ENCODE measurements at places on chromosomes 7 and 10.

DNA sequence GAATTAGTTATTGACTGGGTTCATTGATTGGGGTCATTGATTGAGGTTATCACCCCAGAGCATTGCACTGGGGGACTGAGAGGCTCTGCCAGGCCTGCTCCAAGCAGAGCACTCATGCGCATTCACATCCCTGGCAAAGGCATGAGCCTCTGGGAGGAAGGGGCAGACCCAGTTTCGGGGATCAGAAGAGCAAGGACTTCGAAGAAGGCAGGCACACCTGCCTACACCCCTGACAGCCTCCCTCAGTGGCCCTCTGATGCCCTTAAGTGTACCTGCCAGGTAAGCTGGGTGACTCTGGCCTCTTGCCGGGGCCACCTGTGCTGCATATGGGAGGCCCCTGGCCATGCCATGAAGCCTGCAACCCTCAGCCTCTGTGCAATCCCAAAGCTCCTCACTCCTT, 181.1 kb downstream of the PTPN20 start:
- DNase-seq, result no peak

DNA sequence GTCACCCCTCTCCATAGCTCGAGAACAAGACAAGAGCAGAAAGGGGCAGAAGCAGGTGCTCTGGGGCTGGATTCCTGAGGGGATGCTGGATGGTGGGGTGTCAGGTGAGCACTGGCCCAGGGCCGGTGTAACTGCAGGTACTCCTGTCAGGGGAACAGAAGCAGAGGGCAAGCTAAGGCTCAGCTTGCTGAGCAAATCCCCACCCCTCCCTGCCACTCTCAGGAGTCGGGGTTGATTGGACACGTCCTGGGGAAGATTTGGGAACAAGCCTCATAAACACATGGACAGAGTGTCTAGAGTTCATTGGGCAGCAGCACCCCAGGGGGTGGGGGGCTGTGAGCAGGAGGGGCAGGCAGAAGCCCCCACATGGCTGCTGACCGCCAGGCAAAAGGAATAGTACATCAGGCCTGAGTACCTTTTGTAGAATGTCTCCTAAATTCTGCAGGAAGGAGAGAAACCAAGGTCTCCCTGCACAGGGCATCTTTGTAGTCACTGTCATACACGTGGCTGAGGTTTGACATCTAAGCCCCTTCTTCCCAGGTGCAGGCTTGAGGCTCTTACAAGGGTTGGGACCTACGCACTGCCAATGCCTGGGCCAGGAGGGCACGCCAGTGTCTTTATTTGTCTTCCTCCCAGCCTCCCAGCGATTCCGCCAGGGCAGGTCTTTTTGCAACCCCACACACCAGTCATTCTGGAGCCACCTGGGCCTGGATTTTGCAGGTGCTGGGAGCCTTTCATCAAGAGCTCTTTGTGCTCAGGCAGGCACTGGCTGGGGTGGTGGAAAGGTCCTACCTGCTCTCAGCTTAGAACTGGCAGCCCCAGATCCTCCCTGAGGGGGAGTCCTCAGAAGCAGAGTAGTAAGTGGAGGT, 2.8 kb downstream of the CALML3 start:
- DNase-seq, result no peak

DNA sequence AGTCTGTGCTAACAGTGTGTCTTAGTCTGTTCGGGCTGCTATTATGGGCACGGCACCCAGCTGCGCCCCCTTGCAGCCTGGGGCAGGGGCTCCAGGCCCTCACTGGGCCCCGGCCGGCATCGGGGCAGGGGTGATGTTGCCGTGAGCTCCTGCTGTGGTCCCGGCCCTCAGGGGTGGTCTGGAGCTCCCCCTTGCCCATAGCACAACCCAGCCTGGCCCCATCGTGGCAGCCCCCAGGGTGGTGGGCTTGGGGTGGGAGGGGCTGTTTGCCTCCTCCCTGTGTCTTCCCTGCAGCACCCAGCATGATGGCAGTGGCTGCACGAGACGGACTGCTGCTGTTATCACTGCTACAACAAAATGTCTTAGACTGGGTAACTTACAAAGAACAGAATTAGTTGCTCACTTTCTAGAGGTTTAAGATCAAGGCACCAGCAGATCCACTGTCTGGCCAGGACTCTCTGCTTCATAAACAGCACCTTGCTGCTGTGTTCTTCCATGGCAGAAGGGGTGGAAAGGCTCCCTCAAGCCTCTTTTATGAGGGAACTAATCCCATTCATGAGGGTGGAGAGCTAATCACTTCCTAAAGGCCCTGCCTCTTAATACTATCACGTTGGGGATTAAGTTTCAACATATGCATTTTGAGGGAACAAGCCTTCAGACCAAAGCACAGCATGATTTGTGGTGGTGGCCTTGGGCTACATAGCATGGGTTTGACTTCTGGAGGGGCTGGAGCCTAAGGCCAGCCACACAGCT, 149.5 kb downstream of the SEC23IP start:
- DNase-seq, result no peak

- DNase-seq, result no peak
These were observed 181.3 kb downstream of the PFKFB3 start for GRCh38 chr10:6384031-6384430.

DNA sequence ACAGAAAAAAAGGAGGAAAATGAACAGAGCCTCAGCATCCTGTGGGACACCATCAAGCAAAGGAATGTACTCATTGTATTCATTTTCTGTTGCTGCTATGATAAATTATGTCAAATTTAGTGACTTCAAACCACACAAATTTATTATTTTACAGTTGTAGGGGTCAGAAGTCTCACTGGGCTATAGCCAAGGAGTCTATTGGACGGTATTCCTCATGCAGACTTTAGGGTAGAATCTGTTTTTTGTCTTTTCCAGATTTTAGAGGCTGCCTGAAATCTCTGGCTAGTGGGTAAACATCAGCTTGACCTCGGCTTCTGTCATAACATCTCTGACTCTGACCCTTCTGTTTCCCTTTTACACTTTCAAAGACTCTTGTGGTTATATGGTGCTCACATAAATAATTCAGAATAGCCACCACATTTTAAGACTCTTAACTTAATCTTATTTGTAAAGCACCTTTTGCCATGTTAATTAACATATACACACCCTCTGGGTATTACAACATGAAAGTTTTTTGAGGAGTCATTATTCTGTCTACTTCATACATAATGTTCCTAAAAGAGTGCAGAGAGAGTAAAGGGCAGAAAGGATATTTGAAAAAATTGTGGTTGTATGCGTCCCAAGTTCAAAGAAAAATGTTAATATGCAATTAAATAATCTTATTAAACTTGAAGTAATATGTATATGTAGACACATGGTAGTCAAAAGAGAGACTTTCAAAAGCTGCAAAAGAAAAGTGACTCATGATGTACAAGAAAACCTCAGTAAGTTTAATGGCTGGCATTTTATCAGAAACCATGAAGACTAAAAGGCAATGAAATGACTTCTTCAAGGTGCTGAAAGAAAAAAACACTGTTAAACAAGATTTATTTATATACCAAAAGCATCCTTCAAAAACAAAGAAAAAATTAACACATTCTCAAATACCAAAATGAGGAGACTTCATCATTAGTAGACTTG, 70.8 kb upstream of the MEOX2 start:
- no peak for DNase-seq

GRCh38 chr7:42456756-42457276, 219.8 kb upstream of the GLI3 start:
- no peak for DNase-seq

GRCh38 chr10:131271195-131271880, 40.2 kb downstream of the TCERG1L start:
- DNase-seq, result peak; percentile 4

DNA sequence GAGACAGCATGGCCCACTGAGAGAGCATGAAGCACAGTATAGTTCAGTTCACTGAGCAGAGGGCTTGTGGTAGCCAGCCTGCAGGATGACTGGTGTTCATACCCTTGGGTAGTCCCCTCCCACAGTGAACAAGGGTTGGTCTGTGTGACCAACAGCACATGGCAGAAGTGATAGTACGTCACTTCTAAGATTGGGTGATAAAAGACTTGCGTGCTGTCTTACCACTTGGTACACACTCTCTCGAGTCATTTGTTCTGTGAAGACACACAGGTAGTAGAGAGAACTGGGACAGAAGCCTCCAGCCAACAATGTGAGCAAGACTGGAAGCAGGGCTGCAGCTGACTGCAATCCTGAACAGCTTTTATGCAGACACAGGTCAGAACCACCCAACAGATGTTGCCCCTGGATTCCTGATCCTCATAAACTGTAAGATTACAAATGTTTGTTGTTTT, 14.6 kb downstream of the EPC1 start:
- DNase-seq, result no peak

- DNase-seq, result no peak
These were observed 166.8 kb upstream of the MAGI2 start for GRCh38 chr7:79620291-79620690.

GRCh38 chr10:90913774-90914420, 7.0 kb downstream of the ANKRD1 start:
- no peak for DNase-seq

- DNase-seq, result no peak
These were observed 30.6 kb upstream of the IKZF1 start for GRCh38 chr7:50273870-50274269.

GRCh38 chr7:3762146-3762831, 461.2 kb downstream of the SDK1 start:
- DNase-seq, result no peak

- no peak for DNase-seq
These were observed 26.5 kb upstream of the TMEM229A start for GRCh38 chr7:124059375-124059774.

- no peak for DNase-seq
These were observed 34.4 kb upstream of the GRID1 start for GRCh38 chr10:86400705-86401587.

DNA sequence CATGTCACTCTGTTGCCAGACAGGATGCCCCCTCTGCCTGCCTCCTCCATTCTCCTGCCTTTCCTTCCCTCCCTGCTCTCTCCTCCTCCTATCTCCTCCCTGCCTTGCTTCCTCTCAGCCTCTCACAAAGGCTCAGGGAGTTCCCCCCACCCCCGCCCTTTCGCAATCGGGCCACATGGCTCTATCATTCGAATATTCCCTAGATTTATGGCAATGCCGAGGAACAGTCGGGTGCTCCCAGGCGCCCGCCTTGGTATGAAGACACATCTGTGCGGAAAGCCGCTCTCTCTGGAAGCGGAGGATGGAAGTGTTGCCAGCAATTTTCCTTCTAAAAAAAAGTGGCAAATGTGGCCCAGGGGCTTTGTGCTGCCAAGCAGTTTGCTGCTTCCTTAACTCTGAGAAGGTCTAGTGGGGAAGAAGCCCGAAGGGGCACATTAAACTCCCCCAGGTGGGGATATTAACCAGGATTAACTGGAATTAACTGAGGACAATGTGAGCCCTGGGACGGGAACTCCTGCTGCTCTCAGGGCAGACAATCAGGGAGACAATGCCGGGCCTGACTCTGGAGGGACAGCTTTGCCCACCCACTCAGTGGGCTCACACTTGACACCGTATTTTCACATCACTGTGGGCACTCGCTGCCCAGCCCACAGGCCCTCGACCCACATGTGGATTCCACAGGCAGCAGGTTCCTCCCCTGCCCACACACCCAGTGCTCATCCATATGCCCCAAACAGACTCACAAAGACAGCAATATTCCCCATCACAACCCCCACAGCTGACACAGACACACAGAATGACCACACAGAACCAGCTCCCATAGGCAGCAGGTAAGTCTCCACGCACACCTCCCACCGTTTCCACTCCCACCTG, 88.4 kb upstream of the SMNDC1 start:
- DNase-seq, result no peak

DNA sequence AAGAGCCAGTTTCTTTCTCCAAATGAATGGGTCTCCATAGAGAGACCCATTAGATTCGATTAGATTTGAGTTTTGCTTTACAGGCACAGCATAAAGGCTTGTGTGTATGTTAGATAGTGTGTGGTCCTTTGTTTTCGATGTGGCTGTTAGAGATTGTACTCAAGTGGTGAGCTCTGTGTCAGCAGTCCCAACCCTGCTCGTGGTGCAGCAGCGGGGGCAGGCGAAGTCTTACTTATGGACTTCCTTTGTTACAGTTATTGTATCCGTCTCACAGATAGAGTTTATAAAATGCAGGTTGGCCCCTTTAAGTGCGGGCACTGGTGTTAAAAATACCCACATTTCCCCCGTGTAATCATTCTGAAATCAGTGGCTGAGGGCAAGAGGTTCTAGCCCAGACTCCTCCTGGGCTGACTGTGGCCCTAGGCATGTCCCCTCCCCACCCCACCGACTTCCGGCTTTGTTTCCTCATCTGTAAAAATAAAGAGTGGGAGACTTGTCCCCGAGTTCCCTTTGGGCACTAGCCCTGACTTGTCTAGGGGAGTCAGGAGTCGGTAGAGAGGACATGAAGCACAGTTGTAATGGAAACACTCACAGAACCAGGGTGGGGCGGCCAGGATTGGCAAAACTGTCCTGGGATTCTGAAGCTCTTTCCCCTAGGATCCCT, 28.6 kb downstream of the MTURN start:
- peak; percentile 26 for DNase-seq

DNA sequence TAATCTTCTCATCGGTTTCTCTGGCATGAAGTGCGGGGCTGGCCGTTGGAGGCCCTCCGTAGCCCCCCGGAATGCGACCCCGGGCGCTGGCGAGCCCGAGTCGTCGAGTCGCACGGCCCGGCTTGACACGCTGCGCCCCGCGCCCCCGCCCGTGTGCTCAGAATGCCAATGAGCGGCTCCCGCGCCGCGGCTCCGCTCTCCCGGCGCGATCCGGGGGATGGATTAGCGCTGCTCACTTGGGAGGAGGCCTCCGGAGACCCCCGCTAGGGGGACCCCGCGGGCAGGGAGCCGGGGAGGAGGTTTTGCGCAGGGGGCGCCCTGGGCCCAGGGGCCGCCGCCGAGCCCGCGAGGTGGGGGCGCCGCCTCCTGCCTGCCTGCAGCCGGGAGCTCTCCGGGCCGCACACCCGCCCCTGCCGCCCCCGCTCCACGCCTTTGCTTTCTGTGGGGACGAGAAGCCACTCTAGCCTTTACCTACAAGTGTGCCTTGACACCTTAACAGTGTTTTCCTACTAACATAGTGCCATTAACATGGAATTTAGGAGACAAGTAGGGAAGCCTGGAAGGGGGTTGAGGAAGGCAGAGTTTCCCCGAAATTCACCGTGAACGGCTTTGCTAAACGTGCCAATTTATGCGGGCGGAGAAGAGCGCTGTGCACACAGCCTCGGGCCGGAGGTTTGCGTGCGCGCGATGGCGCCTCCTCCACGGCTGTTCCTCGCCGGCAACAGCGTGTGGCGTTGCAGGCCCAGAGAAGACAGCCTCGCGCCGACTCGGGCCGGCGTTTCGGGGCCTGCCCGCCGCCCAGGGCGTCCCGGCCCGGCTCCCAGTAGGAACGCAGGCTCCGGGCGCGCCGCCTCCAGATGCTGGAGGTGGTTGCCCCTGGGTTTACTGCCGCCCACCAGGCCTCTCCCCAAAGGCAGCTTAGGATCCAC, 7.1 kb downstream of the SHH start:
- DNase-seq, result peak; percentile 48

Data from COR-L47 (cell line).